SHP77 (cell line): ENCODE measurements at places on chromosomes 16 and 17.
A peak's percentile ranks its signal among the peaks of the same experiment; 100 is the strongest.

DNA sequence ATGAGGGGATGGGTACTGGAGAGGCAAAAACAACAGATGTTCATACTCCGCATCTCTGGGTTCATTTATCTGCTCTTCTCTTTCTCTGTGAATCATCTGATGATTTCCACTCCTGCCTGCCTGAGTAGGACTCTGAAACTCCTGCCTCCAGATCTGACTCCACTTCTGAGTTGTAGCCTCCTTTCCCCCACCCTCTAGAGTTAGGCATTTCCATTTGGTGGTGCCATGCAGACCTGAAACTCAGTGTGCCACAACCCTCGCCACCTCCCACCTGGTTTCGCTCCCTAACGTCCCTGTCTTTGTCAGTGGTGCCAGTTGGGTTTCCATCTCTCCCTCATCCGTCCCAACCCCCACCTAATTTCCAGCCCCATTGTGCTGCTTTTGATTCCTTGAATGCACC is 126.2 kb downstream of the PRKCB start:
- no peak for DNase-seq

GRCh38 chr17:74750327-74751069 is 2.1 kb downstream of the NHERF1 start:
- DNase-seq, result no peak

GRCh38 chr17:81686614-81687013 is 2.8 kb downstream of the HGS start:
- no peak for DNase-seq

GRCh38 chr17:35731917-35732805 is 722 bp downstream of the RASL10B start:
- no peak for DNase-seq

DNA sequence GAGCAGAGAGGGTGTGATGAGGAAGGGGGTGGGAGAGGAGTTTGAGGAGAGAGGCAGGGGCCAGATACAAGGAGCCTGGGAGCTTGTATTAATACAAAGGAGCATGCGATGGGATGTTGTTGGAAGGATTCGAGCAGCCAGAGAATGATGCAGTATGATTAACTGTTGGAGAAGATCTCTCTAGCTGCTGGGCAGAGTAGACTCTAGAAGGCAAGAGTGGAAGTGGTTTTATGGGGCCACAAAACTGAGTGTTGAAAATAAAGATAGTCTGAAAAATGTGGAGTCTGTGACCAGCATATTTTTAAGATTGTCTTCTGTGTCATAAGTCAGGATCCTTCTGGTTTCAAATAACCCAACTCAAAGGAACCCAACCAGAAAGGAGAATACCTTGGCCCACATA is 98.3 kb downstream of the MSI2 start:
- DNase-seq, result no peak

GRCh38 chr17:74343526-74344284 is 17.7 kb downstream of the KIF19 start:
- no peak for DNase-seq

GRCh38 chr17:62703261-62703775 is 75.8 kb downstream of the MRC2 start:
- DNase-seq, result no peak

DNA sequence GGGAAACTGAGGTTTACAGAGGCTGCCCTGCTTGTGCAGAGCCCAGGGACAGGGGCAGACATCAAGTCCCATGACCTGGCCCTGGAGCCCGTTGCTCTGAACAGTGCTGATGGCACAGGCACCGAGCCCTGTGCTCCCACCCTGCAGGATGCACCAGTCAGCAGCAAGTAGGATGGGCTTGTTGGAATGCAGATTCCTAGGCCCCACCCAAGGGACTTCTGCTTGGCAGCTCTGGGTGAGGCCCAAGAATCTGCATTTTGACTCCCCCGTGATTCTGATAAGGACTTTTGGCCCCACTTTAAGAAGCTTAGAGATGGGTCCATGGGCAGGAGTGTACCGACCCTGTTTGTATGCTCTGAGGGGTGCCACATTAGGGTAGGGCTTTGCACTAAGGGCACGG is 23.3 kb downstream of the LASP1 start:
- DNase-seq, result no peak

- DNase-seq, result no peak
Measured at GRCh38 chr16:67804853-67805542, 1.4 kb downstream of the RANBP10 start.

DNA sequence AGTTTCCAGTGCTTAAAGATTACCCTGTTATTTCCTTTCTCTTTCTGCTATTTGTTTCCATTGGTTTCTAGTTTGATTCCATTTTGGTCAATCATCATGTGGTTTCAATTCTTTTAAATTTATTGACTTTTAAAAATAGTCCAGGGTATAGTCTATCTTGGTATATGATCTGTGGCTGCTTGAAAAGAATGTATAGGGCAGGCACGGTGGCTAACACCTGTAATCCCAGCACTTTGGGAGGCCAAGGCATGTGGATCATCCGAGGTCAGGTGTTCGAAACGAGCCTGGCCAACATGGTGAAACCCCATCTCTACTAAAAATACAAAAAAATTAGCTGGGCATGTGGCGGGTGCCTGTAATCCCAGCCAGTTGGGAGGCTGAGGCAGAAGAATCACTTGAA is 34.5 kb upstream of the NACA2 start:
- DNase-seq, result no peak

GRCh38 chr16:68116256-68116867 is 31.2 kb downstream of the NFATC3 start:
- DNase-seq, result no peak

GRCh38 chr16:88059701-88060386 is 108.6 kb downstream of the BANP start:
- DNase-seq, result no peak

- no peak for DNase-seq
Measured at GRCh38 chr17:78995761-78996451, 13.7 kb downstream of the CANT1 start.

DNA sequence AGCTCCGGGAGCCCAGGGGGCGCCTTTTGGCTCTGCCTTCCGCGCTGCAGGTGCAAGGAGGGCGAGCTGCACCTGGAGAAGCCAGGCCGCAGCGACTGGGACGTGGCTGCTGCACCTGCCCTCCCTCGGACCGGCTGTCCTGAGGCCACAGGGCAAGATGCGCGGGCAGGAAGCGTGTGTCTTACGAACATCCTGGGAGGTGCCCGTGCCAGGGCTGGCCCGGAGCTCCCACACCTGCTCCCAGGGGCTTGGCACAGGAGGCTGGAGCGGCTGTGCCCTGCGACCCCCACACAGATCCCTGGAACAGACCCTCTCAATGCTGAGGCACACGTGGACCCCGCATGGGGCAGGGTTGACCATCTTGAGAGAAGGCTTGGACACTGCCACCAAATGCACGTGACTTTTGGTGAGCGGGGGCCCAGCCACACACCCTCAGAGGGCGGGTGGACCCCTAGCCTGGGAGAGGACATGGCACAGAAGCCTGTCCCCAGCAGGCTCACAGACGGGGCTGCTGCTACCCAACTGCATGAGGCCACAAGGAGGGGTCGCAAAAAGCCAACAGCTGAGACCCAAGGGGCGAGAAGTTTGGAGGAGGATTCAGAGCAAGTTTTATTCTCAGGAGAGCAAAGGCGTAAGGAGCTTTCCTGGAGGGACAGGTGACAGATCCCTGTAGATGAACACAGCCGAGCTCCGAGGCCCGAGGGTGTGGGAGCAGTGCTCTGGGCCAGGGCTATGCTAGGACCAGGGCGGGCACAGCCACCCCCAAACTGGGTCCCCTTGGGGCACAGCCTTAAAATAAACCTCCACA is 11.4 kb downstream of the NDUFAF8 start:
- peak; percentile 81 for DNase-seq

- no peak for DNase-seq
Measured at GRCh38 chr16:66553223-66553622, 847 bp downstream of the CKLF start.

- no peak for DNase-seq
Measured at GRCh38 chr17:58120195-58120822, 27.9 kb upstream of the OR4D1 start.

DNA sequence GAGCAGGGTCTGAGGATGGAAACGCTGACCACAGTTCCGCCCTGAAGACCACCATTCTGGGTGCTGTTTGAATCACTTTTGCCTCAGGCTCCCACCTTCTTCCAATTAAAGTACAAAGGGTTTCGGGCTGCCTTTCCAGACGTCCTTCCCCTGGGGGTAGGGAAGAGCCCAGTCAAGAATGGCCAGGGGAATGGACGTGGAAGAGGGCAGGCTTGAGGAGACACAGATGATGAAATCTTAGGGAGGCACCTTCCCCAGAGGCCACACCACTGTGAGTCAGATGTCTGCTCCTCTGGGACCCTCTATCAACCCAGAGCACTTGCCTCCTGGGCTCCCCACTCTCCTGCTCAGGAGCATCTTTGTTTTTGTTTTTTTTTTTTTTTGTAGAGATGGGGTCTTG is 27.5 kb upstream of the MTSS2 start:
- no peak for DNase-seq

GRCh38 chr17:67656494-67657203 is 61.1 kb upstream of the NOL11 start:
- no peak for DNase-seq

DNA sequence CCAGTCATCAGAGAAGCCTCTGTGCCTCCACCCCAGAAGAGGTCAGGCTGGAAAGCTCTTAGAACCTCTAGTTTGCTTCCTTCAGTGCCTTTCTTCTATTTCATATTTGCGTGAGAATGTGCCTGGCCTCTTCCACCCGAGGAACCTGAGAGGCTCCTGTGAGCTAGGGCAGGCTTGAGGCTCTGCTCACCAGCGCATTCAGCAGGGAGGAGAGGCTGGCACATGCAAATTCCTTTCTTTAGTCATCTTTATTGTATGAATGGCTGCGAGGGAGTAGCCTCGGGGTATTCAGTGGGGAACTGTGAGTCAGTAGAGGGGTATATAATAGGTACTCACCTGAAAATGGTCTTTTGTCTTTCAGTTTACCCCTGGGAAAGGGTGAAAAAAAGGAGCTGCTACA is 268.3 kb downstream of the ABCC12 start:
- DNase-seq, result no peak

DNA sequence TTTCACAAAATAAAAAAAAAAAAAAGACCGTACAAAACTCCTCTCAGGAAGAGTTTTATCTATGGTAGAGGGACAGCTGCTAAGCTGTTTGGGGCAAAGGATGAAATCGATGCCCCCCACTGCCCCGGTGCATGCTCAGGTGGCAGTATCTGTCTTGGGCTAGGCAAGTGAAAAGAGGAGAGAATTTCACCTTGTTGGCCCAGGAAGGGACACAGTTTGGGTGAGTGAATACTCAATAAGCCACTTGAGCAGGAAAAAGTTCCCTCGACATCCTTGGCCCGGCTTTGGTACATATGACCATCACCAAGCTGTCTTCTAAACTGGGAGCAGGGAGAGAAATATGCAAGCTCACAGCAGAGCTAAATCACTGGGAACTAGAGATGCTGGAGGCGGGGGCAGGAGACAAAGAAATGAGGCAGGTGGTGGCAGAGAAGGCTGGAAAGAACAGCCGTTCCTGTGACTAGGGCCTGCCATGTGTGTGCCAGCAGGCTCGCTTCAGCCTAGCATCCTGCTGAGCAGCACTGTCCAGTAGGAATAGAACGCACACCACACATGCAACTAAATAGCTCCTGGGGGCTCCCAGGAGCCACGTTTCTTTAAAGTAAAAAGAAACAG is 8.2 kb upstream of the EIF1 start:
- peak; percentile 74 for DNase-seq

DNA sequence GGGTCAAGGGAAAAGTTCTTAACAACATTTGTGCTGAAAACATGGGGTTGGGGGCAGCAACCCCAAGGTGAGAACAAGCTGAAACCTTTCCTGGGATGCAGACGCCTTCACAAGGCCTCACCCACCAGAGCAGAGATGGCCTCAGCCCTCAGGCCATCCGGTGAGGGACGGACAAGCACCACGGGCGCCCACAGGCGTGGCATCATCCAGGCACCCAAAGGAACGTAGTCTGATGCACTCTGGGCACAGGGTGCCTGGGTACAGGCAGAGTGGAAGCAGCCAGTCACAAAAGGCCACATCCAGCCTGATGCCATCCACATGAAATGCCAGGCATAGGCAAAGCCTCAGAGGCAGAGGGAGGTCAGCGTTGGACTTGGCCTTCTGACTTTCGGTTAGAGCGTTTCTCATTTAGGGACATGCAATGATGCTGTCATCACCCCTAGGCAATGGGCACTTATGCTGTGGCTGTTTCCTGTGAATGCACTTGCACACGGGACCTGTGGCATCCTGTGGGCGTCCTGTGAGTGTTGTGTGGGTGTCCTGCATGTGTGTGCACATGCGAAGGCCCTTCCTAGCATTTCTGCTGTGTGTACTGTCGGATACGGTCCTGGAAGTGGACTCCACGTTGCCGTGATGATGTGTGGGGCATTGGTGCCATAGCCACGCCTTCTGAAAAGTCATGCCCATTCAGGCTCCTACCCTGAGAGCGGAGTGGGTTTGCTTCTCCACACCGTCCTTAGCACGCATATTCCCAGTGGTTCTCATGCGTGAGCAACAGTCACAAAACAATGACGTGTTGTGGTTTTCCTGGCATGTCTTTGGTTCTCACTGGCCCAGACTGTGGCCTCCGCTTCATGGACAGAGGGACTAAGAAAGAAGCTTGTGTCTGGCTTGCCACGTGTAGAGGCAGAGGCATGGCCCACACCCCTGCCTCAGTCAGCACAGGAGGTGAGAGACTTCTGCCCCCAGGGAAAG is 52.7 kb upstream of the ZNF469 start:
- DNase-seq, result no peak

DNA sequence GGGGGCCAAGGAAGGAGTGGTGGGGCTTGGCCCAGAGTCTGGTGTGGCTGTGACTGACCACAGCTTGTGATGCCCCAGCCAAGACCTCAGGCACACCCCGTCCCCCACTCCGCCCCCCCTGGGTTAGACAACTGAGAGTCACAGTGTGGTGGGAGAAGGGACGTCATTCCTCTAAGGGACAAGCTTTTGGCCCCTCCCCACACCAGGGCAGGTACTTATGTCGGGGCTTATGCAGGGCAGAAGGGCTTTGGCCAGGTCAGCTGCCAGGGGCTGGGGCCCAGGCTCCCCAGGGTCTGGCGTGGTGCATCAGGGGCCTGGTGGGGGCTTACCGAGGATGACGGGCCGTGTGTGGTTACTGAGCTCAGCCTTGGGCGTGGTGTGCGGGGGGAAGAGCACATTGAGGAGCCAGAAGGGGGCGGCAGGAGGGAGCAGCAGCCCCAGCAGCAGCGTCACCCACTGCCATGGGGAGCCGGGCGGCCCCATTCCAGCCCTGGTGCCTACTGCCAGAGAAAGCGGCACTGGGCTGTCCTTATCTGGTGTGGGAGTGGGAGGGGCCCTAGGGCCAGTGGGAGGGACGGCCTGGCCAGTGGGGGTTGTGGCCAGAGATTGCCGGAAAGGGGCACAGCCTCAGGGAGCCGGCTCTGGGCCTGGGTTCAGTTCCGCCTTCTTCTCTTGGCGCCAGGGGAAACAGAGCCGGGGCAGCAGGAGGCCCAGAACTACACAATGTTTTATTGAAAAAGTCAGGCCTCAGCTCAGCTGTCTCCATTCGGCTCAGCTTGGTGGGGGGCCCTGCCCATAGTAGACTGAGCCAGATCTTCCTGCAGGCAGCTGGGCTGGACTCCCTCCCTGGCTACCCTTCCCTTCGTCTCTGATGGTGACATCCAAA is at the start of gene LCAT:
LCAT (minus strand) TSS at position 502 of the 886 bp plus-strand sequence; CDS start at position 483, 19 bp downstream.
- no peak for DNase-seq

- DNase-seq, result no peak
Measured at GRCh38 chr17:49074851-49075540, 57.6 kb upstream of the B4GALNT2 start.

- DNase-seq, result no peak
Measured at GRCh38 chr16:19783363-19784182, 65.5 kb downstream of the IQCK start.
